ENCODE measurements at places on chromosomes 5 and 9.

DNA sequence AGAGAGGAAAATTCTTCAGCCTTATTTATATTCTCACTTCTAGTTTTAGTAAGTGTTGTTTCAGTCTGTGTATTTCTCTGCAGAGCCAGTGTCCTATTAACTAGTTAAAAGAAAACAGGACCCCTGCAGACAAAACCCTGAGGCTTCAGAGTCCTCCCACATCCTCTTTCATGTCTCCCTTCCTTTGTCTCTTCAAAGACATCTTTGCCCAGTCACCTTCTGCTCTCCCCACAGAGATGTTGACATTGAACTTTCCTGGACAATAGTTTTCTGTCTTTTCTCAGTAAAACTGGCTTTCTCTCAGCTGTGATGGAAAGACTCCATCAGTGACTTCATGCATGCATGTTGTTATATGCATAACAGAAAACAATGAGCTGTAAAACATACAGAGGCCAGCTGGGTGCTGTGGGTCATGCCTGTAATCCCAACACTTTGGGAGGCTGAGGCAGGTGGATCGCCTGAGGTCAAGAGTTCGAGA, 20.2 kb downstream of the GRAMD2B start:
- no peak for DNase-seq

DNA sequence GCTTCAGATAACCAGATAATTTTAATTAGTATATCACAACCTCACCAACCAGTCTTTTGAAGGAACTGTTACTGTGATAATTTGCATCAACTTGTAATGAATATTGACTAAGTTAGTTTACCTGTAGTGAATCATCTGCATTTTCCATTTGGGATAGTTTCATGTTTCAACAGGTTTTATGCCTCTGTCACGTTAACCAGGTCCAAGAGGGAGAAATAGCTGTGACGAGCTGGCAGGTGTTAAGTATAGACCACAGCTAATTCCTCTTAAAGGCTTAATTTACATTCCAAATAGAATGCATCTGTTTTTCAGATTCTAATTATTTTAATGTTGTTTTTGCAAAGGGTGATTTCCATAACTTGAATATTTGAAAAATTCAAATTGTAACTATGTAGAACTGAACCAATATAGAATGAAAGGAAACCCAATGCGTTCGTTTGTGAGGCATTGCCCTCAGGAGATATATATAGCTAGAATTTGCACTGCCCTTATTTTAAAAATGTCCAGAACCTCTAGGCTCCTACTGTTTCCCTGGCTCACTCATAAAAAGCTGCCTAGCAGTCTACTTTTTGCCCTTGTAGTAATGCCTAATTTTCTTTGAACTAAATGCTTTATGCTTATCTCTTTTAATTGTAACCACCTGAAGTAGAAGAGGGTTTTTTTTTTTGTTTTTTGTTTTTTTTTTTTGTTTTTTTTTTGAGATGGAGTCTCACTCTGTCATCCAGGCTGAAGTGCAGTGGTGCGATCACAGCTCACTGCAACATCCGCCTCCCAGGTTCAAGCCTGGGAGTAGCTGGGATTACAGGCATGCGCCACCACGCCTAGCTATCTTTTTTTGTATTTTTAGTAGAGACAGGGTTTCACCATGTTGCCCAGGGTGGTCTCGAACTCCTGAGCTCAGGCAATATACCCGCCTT, 270.5 kb downstream of the SMARCA2 start:
- no peak for DNase-seq

GRCh38 chr9:16191691-16192402, 639.0 kb downstream of the CCDC171 start:
- DNase-seq: peak; percentile 83

DNA sequence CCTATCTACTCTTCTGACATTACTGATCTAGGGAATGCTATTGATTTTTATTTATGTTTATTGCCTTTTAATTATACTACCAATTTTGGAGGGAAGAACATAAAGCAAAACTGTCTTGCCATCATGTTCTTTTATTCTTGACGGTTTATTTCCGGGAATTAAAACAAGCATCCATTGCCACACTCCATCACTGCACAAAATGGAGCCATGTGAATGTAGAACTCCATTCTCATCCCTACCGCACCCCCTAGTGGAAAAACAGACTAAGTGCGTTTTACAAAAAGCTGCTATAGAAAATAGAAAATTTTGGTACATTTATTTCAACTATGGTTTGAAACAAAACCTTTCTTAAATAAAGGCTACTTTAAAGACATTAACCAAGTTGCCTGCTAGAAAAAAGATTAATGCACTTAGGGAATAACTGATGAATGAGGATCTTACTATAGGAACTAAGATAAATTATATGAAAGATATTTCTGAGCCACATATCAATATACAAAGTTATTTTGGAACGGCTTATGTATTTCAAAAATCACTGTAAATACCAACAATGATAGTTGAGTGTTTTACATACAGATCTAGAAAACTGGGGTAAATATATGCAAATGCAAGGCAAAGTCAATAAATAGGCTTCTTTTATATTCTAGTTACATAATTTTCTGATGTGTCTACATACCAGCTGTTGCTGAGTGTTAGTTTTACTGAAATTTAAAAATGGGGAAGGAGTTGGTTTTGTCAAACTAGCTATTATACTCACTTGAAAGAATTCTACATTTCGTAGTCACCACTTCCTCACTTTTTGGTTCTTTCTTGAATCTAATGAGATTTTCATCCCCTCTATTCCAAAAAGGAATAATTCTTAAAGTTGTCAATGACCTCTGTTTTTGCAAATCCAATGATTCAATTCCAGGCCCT, 26.5 kb downstream of the OXCT1 start:
- peak; percentile 33 for DNase-seq

DNA sequence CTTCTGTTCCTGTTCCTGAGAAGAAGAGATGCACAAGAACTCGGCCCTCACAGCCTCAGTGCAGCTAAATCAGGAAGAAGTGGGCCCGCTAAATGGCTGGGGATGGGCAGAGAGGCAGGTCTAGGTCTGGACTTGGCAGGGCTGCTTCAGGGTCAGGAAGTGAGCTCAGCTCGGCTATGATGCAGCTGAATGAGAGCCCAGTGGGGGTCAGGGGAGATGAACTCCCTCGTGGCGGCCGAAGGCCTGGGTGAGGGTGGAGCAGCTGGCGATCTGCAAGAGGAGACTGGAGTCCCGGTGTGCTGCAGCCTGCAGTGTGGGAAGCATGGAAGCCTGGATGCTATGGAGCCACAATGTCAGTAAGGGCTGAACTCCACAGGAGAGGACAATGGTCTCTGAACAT, 466.2 kb downstream of the SPOCK1 start:
- no peak for DNase-seq

GRCh38 chr5:15103130-15103529, 231.6 kb upstream of the ANKH start:
- no peak for DNase-seq

Measured in HS-27A (cell line).